GM23248 (cell line): ENCODE measurements at places on chromosomes 7 and 10. TPM values are rescaled to one million over a fixed set of nuclear protein-coding genes. Genes with fewer than 3 reads are reported as not detected.

PRXL2A gene
- not detected in 2 replicates for total RNA-seq

NRG3 gene
- total RNA-seq = not detected in 2 replicates

- no peak for DNase-seq
Observed at GRCh38 chr10:132275426-132276178, 32.1 kb downstream of the STK32C start.

PDE1C gene
- total RNA-seq = 33.8 and 43.1 TPM in 2 replicates
